ENCODE measurements at places on chromosomes 2 and 18. TPM values are rescaled to one million over a fixed set of nuclear protein-coding genes. Genes with fewer than 3 reads are reported as not detected.
A peak's percentile ranks its signal among the peaks of the same experiment; 100 is the strongest.

DNA sequence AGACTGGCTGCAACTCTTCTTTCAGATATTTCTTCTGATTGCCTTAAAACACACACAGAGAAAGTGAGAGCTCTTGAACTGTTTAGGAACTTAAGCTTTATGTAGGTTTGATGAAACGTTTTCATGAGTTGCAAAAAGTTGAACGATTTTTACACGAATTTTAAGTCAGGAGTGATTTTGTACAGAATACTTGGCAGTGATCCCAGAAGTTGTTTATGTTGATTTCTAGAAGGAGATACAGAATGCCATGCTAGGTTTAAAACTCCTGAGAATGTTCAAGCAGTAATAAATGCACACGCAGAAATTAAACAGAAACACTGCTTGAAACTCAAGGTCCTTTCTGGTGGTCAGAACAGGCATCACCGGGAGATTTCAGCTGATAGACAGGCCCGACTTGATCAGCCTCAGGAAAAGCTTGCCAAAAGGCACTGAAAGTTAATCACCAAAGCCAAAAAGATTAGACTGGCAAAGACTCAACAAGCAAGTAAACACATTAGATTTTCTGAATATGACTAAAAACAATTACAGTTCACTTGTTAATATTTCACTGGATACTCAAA lies 123.1 kb downstream of the SOCS6 start:
- DNase-seq = no peak

DNA sequence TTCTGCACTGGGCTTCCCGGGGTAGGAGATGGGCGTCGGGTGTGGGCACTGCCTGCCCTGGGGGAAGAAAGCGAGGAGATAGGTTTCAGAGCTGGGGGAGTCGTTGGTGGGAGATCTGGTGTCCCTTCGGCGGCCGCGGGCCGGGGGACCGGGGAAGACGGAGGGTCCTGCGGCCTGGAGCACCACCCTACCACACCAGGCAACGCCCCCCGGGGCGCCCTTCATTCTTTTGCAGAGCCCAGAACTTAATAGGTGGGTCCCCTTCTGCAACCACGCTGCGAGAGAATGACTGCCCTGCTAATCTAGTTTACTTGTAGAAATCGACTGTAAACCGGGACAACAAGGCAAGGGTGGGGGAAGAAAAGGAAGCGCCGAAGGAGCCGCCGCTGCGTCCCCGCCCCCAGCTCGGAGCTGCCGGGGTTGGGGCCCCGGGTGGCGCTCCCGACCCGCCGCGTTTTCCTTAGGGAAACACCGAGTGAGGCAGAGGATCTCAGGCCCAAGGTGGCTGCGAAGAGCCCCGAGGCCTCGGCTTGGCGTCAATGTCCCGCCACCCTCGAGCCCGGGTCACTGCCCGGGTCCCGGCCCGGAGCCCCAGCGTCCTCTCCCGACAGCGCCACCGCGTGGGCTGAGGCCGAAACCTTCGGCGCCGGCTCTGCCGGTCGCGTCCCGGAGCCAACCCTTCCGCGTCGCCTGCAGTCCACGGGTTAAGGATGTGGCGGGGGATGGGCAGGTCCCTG lies 5.4 kb upstream of the SATB2 start:
- peak; percentile 85 for DNase-seq

DNA sequence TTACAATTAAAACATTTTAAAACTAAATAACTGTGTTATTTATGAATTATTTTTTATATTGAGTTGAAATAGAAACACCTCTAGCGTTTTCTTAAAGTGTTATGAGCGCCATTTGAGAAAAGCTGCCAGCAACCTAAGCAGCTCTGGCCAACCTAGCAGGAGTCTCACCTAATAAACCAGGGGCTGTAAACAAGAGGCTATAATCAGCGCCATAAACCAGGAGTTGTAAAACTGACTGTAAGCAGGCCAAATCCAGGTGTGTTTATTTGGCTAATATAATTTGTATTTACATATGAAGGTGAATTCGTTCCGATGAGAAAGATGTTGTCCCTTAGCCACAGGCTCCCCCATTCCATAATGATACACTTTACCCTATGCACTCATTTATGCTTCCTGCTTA lies 34.7 kb downstream of the LRRTM1 start:
- no peak for DNase-seq

DNA sequence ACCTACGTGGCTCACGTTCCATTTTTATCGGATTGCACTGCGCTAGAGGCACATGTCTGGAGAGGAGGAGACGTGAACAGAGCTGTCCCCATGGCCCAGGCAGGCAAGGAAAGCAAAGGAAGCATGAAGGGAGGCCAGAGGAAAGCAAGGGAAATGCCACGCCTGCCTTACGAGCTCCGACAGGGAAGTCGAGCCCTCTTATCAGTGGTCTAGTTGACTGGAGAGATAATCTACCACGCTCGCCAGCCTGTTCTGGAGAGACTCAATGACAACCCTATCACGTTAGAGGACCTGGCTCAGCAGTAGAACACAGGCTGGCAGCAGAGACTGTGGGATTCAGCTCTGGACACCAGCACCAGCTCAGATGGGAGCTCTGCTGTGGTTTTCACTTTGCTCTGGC lies 202.6 kb upstream of the ID2 start:
- no peak for DNase-seq

GRCh38 chr2:70247364-70248180 lies 856 bp downstream of the TIA1 start:
- no peak for DNase-seq

DNA sequence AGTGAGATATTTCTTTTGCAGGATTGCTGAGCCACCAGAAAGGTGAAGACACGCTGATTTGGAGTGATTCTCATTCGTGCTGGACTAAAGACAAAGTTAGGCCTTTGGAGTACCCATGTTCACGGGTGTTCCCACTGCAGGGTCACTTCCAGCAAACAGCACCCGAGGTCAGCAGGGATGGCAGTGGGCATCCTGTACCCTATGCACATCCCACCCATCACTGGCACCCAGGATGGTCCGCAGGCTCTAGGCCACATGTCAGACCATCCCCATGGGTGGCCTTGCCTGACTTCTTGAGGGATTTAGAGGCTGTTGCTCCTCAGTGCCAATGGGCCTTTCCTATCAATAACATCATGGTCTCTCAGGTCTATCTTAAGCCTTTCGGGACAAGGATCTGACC lies 39.3 kb upstream of the TMEM17 start:
- no peak for DNase-seq

DNA sequence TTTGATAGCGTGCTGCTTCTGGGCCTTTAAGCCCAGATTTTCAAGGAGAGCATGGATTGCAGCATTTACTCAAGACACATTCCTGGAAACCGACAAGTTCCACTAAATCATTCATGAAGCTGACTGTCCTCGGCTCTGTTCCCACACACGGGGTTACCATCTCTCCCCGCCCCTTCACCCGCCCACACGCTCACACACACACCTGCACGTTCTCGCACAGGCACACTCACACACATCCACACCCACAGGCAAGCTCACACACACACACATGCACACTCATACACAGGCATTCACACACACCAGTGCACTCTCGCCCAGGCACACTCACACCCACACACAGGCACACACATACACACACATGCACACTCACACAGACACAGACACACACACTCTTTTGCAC lies 150.0 kb upstream of the AGAP1 start:
- no peak for DNase-seq

DNA sequence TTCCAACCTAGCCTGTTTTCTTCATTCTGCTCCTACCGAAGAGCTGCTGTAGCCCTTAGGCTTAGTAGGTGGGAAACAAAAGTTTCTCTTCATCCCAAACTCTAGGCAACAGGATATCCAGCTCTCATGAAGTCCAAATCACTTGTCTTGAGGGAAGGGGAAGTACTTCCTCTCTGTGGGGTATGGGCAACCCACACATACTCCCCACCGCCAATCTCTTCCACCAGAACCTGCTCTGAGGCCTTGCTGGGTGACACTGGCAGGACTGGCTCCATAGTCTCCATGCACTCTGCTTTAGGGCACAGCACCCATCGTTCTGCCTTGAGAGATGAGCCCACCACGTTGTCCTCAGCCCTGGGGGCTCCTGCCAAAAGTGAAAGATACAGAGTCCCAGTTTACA lies 173.0 kb downstream of the NCK2 start:
- no peak for DNase-seq

GRCh38 chr2:66034467-66034866 lies 400.5 kb upstream of the MEIS1 start:
- no peak for DNase-seq

DNA sequence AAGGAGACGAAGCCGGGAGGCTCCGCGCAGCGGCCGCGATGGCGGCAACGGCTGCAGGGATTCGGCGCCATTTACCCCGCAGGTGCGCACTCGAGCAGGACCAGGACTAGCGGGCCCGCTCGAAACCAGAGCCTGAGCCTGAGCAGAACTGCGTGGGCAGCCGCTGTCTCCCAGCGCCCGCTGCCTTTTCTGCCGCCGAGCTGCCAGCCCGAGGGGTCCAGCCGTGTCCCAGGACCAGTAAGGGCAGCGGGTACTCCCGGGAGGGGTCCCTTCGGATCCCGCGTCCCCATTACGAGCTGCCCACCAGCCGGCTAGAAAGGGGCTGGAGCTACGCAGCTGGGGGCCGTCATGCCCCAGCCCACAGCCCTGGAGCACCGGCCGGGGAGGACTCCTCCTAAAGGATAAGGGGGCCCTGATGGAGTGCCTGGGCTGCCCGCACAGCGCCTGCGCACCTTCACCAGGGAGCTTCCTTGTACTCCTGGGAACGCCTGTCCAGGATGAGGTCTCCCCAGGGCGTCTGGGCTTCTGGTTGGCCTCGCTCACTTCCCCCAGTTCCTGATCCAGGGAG lies 9.9 kb downstream of the ALPP start:
- DNase-seq = no peak

GRCh38 chr2:240277807-240278522 lies 137.5 kb upstream of the OTOS start:
- DNase-seq = no peak

DNA sequence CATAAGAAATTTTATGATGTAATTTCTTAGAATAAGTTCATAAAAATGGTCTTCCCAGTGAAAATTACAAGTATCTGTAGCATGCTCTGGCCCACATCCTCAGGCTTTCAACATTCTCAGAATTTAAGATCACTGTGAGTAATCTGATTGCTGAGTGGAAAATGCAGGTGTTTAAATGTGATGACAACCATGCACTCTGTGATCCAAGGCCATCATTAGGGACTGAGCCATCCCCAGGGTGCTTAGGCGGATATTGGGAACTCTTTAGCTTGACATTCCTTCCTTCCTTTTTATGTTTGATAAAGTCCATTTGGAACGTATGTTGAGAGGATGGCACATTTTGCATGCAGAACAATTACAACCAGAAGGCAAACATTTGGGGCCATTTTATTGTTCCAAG lies 95.5 kb downstream of the ARL4C start:
- DNase-seq = no peak

- no peak for DNase-seq
These were observed 87.4 kb downstream of the SLC66A3 start for GRCh38 chr2:11242542-11243174.

DNA sequence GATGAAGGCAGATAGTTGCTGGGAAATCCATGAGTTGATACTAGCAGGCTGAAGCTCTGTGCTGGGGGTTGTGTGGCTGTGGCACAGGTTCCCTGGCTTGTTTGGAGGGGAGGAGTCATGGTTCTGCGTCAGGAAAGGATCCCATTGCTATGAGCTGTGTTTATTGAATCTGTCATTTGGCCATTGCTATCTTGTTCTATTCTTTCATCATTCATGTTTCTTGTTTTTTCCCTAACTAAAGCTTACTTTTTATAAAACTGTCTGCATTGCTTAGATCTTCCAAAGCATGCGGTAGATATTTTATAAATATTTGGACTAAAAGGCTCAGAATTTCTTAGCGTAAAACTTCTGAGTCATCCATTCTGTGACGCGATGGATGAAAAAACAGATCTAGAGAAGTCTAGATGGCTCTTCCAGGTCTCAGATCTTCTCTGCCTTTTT lies 335.3 kb downstream of the PTPRM start:
- no peak for DNase-seq

DNA sequence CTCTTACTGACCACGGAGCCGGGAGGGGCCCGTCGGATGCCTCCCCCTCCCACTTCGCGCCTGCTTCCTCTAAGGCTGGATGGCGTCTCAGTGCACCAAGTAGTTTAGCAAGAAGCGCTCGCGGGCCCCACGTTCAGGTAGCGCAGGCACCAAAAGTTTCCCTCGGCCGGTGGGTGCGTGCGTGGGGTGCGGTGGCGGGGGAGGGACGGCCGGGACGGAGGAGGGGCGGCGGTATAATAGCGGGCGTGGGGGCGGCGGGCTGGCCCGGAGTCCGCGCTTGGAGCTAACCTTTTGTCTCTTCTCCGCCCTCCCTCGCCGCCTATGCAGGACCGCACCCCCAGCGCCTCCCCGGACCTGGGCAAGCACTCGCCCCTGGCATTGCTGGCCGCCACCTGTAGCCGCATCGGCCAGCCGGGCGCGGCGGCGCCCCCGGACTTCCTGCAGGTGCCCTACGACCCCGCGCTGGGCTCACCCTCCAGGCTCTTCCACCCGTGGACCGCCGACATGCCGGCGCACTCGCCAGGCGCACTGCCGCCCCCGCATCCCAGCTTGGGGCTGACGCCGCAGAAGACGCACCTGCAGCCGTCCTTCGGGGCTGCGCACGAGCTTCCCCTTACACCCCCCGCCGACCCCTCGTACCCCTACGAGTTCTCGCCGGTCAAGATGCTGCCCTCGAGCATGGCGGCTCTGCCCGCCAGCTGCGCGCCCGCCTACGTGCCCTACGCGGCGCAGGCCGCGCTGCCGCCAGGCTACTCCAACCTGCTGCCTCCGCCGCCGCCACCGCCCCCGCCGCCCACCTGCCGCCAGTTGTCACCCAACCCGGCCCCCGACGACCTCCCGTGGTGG lies 1.0 kb downstream of the SP5 start:
- no peak for DNase-seq

DNA sequence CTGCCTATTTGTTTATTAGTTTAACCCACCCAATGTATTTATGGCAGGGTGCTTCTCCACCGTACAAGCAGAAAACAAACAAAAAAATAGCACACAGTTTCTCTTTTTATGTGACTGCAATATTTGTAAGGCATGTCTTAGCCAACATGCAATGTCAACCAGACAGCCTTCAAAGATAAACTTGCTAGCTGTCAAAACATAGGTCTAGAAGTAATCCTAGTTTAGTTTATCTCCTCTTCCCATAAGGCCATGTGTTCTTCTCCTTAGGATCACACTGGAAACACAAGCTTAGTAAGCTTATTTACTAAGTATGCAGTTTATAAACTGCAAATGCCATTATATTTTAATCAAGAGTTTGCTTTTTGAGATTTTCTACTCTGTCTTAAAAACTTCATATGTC lies 75.6 kb downstream of the LDAH start:
- no peak for DNase-seq

GRCh38 chr18:59646228-59646962 lies 50.8 kb downstream of the CCBE1 start:
- DNase-seq = no peak

GRCh38 chr2:46569766-46570165 lies 90.4 kb downstream of the TMEM247 start:
- no peak for DNase-seq

The MAB21L4 gene
- not detected for total RNA-seq

The LYPD6B gene
- not detected for total RNA-seq

The ACMSD gene
- not detected for total RNA-seq

The SP5 gene
- 0.92 TPM for total RNA-seq

The GALNT5 gene
- total RNA-seq = 0.35 TPM

The BOLA3 gene
- total RNA-seq = 69.5 TPM

Measured in cardiac septum (tissue), 1 donor.